NCI-H82 (cell line): ENCODE measurements at places on chromosomes 3 and 15.

GRCh38 chr15:36550650-36551049, 28.8 kb upstream of the CDIN1 start:
- no peak for DNase-seq

DNA sequence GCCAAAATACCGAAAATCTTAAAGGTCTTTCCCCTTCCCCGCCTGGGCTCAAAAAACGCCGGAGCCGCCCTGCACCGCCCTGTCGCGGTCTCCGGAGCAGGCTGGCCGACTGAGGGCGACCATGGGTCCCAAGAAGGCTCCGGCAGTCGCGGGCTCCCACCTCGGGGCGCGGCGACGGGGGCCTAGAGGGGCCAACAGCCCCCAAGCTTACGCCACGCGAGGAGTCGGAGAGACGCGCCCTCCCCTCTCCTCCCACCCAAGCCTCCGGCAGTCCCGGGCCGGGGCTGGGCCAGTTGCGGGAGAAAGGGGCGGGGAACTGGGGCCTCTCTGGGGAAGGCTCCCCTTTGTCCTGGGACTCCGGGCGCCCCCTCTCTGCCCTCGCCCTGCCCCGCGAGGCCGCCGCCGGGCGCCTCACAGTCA, 69.2 kb downstream of the GOLGA8B start:
- DNase-seq = no peak

- DNase-seq = peak; percentile 49
Measured at GRCh38 chr3:13546667-13547171, 2.2 kb upstream of the FBLN2 start.

DNA sequence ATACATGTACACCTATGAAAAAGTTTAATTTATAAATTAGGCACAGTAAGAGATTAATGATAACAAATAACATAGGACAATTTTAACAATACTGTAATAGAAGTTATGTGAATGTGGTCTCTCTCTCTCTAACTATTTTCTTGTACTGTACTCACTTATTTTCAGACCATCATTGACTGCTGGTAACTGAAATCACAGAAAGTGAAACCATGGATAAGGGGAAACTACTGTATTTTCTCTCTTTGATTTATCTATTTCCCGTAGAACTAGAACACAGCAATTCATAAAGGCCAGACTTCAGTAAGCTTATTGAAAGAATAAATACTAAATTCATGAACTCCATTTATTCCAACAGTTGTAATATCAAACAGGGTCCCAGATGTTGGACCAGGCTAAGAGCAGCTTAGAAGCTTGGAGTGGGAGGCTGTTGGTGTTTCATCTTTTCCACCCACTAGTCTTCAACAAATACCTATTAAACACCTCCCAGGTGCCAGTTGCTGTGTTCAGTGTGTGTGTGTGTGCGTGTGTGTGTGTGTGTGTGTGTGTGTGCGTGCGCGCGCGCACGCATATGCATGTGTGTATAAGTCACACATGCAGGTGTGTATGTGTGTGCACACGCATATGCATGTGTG, 235.4 kb downstream of the FOXP1 start:
- DNase-seq = no peak

DNA sequence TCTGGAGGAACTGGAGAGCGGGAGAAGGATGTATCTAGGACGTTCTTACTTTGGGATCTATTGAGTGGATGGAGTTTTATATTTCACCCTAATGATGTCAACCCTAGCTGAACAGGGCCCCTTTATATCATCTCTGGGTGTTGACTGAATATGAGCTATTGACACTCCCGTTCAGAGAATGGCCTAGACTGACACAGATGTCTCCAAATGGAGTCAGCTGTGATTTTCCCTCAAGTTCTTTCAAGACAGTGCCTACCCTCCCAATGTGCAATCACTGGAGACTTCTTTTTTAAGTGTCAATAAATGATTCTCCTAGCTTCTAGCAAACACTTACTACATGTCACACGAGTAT, 63.8 kb downstream of the FRMD4B start:
- no peak for DNase-seq

DNA sequence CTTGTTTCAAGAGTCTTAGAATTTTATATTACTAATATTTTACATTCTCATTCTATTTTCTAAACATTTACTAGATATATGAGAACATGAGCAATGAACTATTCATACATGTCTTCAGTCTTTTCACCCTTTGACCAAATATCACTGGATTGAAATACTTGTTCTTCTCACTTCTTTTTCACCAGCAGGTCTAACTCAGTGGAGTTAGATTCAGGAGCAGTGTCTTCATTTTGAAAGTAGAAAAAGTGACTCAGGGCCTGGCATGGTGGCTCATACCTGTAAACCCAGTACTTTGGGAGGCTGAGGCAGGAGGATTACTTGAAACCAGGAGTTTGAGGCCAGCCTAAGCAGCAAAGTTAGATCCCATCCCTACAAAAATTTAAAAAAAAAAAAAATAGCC, 70.8 kb downstream of the USP13 start:
- no peak for DNase-seq

GRCh38 chr3:172279191-172279640, 169.0 kb downstream of the GHSR start:
- DNase-seq = no peak

GRCh38 chr15:51319539-51319938, 18.9 kb downstream of the CYP19A1 start:
- no peak for DNase-seq

DNA sequence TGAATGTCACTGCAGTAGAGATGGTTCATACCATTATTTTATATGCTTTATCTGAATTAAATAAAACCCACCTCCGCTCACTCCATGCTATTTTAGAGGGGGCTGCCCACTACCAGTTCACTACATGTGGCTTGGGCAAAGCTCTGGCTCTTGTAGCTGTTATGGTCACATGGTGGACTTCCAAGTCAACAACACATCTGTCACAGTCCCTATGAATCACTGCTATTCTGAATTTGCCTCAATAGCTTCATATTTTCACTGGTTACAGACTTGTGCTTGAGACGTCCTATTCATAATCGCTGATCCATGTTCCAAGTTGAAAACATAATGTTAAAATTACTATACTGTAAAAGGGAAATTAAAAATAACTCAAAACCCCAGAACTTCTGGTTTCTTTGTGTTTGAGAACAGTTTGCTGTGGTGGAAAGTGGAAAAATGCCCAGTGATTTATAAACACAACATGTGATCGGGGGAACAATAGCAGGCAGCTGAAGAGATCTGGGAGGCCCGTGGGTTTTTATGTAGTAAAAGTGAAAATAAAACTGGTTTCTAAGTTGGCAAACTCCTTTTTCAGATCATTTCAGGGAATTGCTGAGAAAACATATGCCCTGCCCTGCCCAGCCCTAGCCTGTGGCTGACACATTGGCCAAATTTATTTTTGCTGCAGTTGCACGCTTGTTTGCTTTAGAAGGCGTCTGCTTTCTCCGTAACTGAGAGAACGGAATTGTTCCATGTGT, 128.8 kb upstream of the PRR23C start:
- DNase-seq = no peak
